ENCODE measurements at places on chromosomes 1 and 21.

- DNase-seq, result no peak
Observed at GRCh38 chr1:114295321-114295720, 141.7 kb upstream of the SYT6 start.

- no peak for DNase-seq
Observed at GRCh38 chr1:224726441-224727182, 110.5 kb downstream of the CNIH3 start.

DNA sequence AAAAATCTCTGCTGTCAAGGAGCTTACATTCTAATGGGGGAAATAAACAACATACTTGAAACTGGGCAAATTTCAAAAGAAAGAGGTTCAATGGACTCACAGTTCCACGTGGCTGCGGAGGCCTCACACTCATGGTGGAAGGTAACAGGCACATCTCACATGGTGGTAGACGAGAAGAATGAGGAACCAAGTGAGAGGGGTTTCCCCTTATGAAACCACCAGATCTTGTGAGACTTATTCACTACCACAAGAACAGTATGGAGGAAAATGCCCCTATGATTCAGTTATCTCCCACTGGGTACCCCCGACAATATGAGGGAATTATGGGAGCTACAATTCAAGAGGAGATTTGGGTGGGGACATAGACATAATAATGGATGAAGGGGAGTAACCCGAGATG is 226.4 kb downstream of the ZP4 start:
- no peak for DNase-seq

DNA sequence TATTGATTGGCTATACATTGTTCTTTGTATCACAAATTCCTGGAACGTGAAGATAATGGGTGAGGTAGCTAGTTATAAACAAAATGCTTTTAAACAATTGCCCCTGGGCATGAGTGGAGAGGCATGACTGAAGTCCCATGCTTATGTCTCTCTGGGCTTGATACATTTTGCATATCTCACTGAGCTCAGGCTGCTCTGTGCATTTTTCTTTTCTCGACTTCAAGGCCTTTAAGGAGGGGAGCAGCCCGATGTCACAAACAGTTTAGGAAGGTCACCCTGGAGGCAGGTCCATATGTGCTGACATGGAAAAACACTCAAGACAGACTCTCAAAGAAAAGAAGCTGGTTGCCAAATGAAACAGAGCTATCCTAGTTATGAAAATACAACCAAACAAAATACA is 80.1 kb upstream of the PUM1 start:
- no peak for DNase-seq

GRCh38 chr1:91673613-91674012 is 173.0 kb downstream of the CDC7 start:
- DNase-seq, result no peak

GRCh38 chr1:241606544-241606943 is 33.6 kb downstream of the CHML start:
- DNase-seq, result no peak

DNA sequence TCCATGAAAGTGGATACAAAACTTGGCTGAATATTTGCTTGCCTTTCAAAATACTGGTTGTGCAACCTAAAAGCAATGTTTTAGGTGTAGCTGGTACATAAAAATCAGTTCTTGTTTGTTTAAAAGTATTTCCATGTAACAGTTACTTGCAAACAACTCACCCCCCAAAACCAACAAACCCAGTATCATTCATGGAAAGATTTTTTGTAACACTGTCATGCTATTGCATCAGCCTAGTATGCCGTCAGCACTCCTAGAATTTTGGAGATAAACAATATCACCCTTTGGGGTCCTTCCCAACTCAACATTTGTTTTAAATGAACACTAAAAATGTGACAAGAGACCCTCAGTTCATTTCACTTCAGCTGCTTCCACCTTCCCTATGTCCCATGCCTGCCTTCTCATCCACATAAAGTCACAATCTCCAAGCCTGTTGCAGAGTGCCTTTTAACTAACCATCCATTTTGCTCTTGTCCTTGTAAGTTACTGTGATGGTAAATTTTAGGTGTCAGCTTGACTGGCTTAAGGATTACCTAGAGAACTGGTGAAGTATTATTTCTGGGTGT is 425.3 kb downstream of the DUSP10 start:
- DNase-seq, result no peak

DNA sequence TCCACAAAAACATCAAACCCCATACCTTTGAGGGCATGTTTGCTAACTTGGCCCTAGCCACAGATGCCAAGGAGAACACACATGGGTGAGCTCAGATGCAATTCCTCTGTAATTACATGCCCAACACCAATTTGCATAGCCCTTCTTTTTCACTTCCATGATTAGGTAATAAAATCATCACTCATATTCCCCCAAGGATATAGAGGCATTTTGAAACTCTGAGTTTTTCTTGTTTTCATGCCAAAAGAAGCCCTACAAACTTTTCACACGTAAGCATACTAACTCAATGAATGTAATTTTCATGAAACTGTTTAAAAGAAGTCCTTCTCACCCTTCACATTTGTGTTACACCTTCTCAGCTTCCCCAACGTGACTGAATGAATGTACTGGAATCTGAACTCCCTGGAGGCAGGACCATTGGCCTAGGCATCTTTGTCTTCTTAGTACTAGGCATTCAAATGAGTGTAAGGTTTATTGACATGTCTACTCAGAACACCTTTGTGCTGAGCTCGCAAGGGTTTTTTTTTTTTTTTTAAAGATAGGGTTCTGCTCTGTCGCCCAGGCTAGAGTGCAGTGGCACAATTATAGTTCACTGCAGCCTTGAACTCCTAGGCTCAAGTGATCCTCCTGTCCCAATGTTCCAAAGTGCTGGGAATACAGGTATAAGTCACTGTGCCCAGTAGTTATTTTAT is 31.0 kb downstream of the FBXO42 start:
- no peak for DNase-seq

DNA sequence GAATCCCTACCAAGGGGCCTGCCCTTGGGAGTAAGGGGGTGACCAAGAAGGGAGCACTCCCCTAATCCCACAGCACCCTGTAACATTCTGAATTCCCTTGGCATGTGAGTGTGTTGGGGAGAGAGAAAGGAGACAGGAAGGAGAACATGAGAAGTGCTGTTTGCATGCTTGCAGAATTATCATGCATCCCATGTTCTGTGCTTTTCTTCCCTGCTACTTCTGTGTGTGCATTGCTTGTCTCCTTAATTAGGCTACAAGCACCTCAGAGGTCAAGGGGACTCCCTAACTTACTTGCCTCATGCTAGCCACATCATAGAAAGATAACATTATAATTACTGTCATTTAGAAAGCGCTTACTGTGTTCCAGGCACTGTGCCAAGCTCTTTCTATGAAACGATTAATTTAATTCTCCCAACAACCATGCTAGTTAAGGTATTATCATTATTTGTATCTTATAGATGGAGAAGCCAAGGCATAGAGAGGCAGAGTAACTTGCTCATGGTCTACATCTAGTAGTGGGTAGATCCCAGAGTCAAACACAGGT is 11.1 kb downstream of the NOS1AP start:
- no peak for DNase-seq

- DNase-seq, result no peak
Observed at GRCh38 chr1:203572134-203572625, 54.5 kb upstream of the ATP2B4 start.

- no peak for DNase-seq
Observed at GRCh38 chr1:212224102-212224501, 61.1 kb upstream of the PPP2R5A start.

GRCh38 chr1:67840449-67840848 is 7.2 kb upstream of the GNG12 start:
- no peak for DNase-seq
